Ascending aorta (tissue), 2 donors: ENCODE measurements at places on chromosomes 3 and 15. TPM values are rescaled to one million over a fixed set of nuclear protein-coding genes. Genes with fewer than 3 reads are reported as not detected.

DNA sequence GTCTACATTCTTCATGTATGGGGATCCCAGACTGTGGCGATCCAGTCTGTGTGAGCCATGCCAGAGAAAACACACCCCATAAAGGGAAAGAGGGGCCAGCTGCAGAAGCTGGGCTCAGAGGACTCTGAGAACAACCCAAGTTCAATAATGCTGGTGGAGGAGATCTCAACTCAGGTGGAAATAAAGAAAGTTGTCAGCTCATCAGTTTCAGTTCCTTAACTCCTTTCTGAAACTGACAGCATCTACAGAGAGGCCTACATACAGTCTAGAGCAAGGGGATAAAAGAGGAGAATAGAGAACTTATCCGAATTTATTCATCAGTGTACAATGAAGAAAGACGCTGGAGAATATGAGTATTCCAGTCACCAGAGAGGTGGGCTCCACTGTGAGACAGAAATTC is 77.0 kb downstream of the NTRK3 start:
- no peak for DNase-seq
- H3K27ac ChIP-seq: no peak overlapping the region
- H3K4me3 ChIP-seq: no peak overlapping the region
- H3K36me3 ChIP-seq: peaks cover 31% of the 10 kb centered on the region
- H3K27me3 ChIP-seq: no peaks in the 10 kb centered on the region

DNA sequence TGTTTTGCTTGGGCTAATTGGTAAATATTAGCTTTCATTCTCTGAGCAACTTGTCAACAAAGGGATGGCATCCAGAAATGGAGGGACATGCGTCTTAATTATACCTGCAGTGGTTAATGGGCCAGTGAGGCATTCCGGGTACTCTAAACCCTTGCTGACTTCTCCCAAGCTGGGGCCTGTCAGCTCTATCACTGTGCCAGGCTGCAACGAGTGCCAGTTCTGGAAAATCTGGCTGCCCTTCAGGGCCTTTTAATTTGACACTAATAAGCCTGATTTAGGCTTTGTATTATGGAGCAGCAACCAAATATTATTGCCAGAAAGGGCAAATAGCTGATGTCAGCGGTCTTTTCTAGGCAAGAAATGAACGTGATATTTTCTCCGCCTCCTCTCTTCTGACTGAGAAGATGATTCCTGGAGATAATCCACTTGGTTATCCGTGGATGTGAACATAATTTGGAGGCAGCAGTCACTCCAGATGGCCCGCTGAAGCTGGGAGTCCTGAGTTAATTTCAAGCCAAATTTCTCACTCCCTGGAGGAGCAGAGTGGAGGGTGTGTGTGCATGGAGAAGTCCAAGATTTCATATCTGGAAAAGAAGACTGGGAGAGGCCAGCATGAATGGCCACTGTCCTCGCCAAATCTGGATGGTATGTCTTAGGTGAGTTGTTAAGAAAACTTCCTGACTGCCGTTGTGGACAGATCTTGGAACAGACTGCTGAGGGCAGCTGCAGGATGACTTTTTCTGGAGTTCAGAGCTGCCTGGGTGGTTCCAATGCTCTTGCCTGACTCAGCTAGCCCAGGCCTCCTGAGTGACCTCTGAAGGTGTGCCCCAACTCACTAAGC is 44.4 kb upstream of the PSMD6 start:
- H3K36me3 ChIP-seq: no peaks in the 10 kb centered on the region
- H3K4me3 ChIP-seq: no peak overlapping the region
- no peak for DNase-seq
- H3K27ac ChIP-seq: no peak overlapping the region
- no peaks in the 10 kb centered on the region for H3K27me3 ChIP-seq
- no peaks in the 10 kb centered on the region for H3K4me1 ChIP-seq

TMCO5A gene
- not detected for total RNA-seq

PARP15 gene
- not detected for total RNA-seq
